ENCODE measurements at places on chromosomes 16 and 17. TPM values are rescaled to one million over a fixed set of nuclear protein-coding genes. Genes with fewer than 3 reads are reported as not detected.

The KRTAP3-2 gene
- total RNA-seq, result not detected

The NPIPA5 gene
- total RNA-seq, result 6.0 TPM

The LYRM9 gene
- total RNA-seq, result 4.3 TPM

The FN3KRP gene
- 44.1 TPM for total RNA-seq

The KCNH6 gene
- total RNA-seq, result not detected

The ZFP3 gene
- 0.11 TPM for total RNA-seq

The LRRC37A gene
- total RNA-seq, result 2.9 TPM

The C16orf46 gene
- 2.1 TPM for total RNA-seq

The TBC1D3H gene
- not detected for total RNA-seq

The ERCC4 gene
- 12.9 TPM for total RNA-seq

The OR1A1 gene
- total RNA-seq, result not detected

The FAM171A2 gene
- total RNA-seq, result 50.6 TPM

The ACBD4 gene
- total RNA-seq, result 5.4 TPM

The ATP2C2 gene
- 0.30 TPM for total RNA-seq

The ABCA9 gene
- 1.3 TPM for total RNA-seq

The KRTAP4-4 gene
- not detected for total RNA-seq

The TEKT3 gene
- 0.55 TPM for total RNA-seq

The KRT13 gene
- total RNA-seq, result not detected

The FBXW10 gene
- total RNA-seq, result 0.20 TPM

The MYH2 gene
- 0.05 TPM for total RNA-seq

The OSGIN1 gene
- 3.0 TPM for total RNA-seq

The CD68 gene
- 1.6 TPM for total RNA-seq

The C1QTNF8 gene
- 0.30 TPM for total RNA-seq

The FAM117A gene
- total RNA-seq, result 13.6 TPM

All from neural crest cell (in vitro differentiated cells).